ENCODE measurements at places on chromosomes 4 and X.
A peak's percentile ranks its signal among the peaks of the same experiment; 100 is the strongest.

DNA sequence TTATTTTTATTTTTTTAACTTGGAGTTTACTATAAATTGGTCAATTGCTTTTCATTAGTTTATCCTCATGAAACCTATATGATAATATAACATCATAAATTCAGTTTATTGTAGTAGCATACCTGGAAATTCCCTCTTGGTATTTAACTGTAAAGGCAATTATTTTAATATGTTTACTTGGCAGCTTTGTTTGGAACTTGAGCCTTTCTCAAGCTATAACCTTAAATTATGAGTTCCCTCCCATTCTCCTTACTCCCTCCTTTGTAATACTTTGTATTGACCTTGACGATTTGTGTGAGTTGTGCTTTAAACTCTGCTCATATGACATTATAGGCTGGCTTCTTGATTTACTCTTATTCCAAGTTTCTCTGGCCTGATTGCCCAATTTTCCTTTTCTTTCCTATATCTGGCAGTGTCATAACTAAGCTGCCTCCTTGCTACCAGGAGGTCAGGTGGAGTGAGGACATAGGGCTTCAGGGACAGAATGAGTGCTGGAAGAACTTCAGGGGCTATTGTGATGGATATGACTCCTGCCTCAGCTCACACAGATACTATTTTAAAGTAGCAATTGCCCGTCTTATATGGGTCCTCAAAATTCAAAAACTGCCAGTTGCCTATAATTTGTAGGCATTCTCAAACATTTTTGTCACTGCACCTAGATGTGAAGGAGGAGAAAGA is 77.7 kb downstream of the RAP1GDS1 start:
- DNase-seq, result no peak

DNA sequence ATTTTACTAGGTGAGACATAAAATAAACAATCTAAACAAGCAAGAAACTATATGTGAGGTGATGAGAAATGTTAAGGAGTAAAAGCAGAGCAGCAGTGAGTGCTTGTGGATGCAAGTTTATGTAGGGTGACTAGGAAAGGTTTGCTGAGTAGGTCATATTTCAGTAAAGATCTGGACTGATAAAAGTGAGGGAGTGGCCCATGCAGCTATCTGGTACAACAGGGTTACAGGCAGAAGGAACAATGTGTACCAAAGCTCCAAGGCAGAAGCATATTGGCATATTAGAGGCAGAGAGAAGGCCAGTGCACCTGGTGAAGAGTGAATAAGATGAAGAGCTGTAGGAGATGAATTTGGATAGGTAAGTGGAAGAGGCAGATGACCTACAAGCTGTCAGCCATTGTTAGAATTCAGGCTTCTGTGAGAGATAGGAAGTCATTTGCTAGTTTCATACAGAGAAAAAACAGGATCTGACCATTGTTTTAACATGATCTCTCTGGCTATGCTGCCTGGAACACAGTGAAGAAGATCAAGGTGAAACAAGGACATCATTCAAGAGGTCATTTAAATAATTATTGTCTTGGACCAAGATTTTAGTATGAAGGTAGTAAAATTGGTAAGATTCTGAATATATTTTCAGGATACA is 274.6 kb downstream of the ANKRD50 start:
- DNase-seq, result no peak

- DNase-seq, result no peak
These were observed 85.8 kb upstream of the PUDP start for GRCh38 chrX:7233580-7234406.

DNA sequence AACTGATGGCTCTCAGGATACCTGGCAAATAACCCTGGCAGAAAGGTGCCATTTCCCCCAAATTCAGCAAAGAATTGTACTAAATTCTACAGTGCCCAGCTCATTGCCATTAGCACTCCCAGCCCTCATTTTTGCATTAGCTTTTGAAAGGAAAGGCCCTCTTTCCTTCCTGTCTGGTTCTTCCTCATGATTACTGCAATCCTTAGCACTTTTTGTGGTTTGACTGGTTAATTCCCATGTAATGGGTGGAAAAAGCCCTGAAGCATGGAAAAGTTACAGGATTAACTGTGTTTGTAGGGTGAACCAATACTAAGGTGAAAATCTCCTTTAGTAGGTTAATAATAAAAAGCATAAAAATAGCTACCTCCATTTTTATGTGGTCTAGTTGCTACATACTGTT is 139.5 kb downstream of the NPNT start:
- no peak for DNase-seq

DNA sequence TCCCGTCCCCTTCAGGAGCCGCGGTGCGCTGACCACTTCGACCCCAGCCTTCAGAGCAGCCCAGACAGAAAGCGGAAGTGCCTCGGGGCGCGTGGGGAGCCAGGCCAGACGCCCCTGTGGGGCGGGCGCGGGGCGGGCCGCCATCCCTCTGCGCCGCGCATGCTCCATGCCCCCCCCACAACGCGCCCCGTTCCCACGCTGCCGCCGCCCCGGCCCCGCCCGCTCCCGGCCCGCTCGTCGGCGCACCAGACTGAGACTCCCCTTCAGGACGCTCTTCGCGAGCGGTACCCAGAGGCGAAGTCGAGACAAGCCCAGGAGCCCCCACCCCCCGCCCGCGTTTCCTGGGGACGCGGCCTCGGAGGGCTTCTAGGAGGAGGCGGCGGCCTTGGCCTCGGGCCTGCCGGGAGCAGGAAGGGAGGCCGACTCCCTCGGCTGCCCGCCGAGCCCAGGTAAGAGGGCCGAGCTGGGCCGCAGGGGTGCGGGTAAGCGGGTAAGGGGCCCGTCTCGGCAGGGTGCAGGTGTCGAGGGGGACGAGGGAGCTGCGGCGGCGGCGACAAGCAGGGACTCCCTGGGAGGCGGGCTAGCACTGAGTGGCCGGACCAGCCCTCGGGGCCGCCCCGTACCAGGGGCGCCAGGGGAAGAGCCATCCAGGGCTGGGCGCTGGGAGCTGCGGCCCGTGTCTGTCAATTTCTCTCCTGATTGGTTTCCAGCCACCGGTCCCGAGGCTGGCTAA is at the start of gene ZFP92:
TSS of gene ZFP92 (plus strand) at position 218 of the 733 bp plus-strand sequence. CDS start 6,851 bp downstream, outside the sequence.
- DNase-seq, result peak; percentile 5

GRCh38 chrX:11239230-11239629 is 54.0 kb upstream of the AMELX start:
- no peak for DNase-seq

DNA sequence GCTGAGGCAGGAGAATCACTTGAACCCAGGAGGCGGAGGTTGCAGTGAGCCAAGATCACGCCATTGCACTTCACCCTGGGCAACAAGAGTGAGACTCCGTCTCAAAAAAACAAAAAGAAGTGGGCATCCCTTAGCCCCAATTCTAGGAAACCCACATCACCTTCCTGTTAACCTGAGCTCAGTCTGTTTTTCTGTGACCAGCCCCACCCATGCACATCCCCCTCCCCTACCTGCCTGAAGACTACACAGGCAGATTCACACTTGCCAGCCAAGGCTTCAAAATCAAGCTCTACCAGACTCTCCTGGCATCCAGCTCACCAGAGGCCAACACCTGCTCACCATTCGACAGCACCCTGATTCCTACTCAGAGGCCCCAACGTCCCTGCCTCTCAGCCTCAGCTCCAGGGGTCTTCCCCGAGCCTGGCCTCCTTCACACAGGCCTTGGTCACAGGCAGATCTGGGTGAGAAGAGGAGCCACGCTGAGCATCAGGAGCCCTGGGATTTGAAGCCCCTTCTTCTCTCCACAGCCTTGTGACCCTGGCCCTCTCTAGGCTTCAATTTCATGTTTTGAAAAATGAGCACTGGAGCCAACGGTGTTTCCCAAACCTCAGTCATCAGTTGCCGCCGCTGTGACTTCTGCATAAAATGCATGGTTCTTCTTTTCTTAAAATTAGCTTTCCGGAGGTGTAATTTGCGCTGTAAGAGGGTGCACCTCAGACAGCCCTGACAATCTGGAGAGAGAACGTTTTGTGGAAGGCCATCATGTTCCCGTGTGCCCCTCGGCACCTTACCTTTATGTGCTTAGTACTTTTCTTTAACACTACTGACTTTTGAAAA is 47.3 kb downstream of the JAKMIP1 start:
- DNase-seq, result no peak

GRCh38 chr4:150820409-150820808 is 194.7 kb downstream of the LRBA start:
- no peak for DNase-seq

- no peak for DNase-seq
These were observed 20.3 kb downstream of the ATP2B3 start for GRCh38 chrX:153537526-153538295.

DNA sequence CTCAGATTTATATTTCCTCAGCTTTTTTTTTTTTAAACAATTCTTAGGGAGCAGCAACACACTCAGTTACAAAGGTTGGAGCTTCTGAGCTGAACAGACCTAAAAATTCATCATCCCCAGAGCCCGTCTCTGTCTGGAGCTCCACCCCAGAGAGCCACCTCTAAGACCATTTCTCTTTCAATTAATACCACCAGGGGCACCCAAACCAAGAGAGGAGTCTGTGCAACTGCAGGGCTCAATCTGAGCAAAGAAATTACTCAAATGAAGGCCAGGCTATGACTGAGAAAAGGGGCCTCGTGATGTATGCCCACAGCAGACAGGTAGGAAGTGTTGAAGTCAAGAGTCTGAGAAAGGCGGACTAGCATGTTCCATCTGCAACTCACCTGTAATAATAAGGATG is 95.5 kb downstream of the C4orf51 start:
- no peak for DNase-seq

- no peak for DNase-seq
These were observed 318.6 kb downstream of the NAF1 start for GRCh38 chr4:162847945-162848549.

DNA sequence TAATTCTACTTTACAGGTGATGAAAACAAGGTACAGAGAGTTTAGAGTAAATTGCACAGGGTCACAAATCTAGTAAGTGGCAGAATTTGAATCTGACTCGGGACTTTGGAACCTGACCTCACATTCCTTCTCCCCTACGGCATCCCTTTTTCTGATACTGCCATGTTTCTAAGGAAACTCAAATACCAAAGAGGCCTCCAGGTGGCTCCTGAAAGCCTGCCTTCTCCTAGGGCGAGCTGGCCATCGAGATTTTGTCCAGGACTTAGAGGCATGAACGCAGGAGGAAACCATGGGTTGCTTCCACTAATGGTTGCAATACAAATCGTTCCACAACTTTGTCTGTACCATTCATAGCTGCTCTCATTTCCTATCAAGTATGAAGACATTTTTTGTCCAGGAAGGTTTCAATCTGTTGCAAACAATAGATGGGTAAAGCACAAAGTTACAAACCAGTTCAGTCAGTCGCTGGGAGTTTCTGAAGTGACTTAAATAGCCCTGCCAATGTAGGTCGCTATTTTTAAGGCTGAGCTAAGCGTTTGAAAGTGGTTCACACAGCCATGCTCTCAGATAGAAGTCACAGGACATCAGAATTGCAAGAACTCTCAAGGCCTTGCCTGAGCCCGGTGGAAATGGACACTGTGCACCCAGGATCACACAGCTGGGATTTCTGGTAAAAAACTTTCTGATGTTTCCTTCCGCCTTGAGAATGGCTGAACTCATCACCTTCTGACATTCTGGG is 296.6 kb upstream of the PRPS2 start:
- no peak for DNase-seq

GRCh38 chrX:124223524-124223923 is 108.9 kb upstream of the TEX13D start:
- no peak for DNase-seq

DNA sequence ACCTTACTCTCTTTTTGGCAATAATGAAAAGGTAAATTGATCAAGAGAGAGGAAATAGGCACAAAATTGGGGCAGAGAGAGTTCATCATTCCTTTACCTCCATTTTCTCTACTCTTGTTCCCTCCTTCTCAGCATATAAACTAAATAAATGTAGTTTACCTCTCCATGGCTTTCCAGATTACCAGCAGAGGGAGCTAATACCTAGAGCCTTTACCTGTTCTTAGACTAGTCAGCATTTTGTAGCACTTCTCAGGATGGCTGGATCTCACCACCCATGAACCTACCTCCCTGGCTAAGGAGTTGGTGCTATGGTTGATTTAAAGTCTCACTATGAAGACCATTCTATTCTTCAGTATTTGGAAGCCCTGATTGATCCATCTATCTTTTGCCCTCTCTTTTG is 15.7 kb downstream of the OFD1 start:
- DNase-seq, result no peak

- DNase-seq, result no peak
These were observed 187.1 kb downstream of the SHROOM3 start for GRCh38 chr4:76622126-76622525.

DNA sequence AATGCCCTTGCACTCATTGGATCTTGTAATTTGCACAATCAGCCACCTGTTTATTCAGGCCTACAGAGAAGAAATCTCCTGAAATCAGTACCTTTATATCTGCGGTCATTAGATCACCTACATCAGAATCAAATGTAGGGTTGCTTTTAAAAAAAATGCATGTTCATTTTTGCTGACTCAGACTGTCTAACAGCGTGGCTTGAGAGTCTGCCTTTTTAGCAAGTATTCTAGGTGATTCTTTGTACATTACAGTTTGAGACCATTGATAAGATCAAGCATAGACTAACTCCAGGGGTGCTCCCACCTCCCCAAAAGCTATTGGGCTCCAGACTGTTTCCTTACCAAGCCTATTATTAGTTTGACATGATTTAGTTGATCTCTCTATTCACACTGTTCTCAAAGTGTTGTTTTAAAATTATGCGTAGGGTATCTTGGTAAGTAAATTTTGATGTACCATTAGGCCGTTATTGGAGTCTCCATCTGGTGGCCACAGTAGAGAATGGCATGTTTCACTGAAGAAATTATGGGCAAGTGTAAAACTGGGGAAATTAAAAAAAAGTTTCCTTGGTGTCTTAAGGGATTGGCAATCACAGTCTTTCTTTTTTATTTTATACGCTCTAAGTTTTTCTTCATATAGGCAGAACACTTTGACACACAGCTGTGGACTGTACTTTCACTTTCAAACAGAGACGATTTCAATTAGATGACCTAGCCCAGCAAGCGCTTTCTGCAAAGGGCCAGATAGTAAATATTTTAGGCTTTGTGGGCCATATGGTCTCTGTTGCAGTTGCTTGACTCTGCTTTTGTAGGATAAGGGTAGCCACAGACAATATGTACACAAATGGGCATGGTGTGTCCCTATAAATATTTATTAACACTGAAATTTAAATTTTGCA is 33.7 kb upstream of the MSL3 start:
- DNase-seq, result no peak

- no peak for DNase-seq
These were observed 56.0 kb downstream of the GSX2 start for GRCh38 chr4:54155936-54156335.

DNA sequence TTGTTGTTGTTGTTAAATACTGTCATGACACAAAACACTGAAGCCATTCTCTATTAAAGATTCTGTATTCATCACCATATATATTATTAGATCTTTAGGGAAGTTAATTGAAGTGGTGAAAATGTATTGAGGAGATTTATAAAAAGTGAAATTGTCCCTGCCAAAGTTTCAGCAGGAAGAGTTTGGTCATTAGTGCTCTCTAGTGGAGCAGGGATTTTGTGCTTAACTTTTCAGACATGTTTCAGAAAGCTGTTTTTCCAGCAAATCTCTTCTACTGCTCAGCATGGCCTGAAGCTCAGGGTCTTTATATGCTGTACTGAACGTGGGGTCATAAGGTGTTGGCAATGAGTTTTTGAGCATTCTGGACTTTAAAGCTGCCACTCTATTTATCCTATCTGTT is 36.7 kb upstream of the CXXC4 start:
- no peak for DNase-seq

GRCh38 chrX:78945186-78945912 is at the start of gene P2RY10:
TSS of gene P2RY10 (plus strand) at chrX:78945391. CDS start at chrX:78960521, 15,130 bp downstream.
- DNase-seq, result no peak

GRCh38 chr4:33334416-33334815 is 2614.2 kb downstream of the PCDH7 start:
- DNase-seq, result no peak

GRCh38 chr4:142523111-142523510 is 323.0 kb downstream of the INPP4B start:
- no peak for DNase-seq

Data from stimulated activated CD4-positive, alpha-beta T cell treated with anti-CD3 and anti-CD28 coated beads, TNF-alpha, amount 100 ng/mL, for 1 hour (primary cell).